Fibroblast of skin of abdomen (primary cell): ENCODE measurements at places on chromosomes 5 and 9.

DNA sequence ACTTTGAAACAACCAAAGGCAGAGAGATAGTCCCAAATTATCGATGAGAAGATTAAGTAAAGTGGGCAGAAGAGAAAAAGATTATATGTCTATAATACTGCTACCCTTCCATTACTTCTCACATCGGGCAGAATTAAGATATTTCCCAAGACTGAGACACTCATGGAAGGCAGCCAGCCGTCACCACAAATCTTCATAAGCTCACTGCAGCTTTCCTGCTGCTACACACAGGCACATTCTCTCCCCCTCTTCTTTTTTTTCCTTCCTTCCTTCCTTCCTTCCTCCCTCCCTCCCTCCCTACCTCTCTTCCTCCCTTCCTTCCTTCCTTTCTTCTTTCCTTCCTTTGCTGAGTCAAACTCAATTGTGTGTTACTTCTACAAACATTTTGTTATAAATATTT, 58.7 kb upstream of the SPATA31C2 start:
- peak; percentile 89 for DNase-seq

GRCh38 chr5:143093452-143094086, 309.9 kb downstream of the NR3C1 start:
- no peak for DNase-seq

GRCh38 chr5:669111-669841, 23.9 kb downstream of the TPPP start:
- no peak for DNase-seq

DNA sequence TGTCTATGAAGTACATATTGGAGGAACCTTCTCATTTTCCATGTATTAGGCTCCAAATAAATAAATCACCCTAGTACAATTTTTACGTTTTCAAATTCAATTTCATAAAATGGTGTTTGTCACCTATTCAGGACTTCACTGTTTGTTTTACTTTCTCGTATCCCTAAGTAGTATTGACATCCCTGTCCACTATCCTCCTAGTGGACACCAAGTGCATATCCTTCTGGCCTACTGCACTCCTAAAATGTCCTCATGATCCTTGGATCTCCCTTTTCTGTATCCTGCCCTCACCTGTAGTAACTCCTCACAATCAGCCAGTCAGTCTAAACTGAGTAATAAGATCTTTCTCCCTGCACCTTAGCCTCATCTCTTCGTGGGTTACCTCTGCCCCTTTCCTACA, 539.9 kb downstream of the DMRTA1 start:
- no peak for DNase-seq

DNA sequence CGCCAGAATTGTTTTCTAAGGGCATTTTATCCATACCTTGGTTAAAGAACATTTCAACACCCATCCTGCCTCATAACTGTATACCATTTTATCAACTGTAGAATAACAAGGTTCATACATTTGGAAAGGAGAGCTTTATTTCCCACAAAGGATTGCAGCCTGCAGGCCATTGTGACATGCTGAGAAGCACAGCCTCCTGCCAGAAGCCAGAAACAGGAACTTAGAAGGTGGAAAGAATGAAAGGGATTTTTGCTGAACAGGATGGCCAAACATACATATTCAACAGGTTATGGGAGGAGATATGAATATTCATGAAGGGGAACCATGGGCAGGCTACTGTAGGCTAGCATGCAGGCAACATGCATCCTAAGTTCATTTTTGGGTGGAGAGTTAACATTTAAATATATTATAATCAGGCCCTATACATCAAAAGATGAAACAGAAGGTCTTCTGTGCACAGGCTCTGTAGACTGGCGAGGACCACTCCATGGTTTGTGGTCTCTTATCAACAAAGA, 59.9 kb upstream of the DIRAS2 start:
- DNase-seq, result no peak

DNA sequence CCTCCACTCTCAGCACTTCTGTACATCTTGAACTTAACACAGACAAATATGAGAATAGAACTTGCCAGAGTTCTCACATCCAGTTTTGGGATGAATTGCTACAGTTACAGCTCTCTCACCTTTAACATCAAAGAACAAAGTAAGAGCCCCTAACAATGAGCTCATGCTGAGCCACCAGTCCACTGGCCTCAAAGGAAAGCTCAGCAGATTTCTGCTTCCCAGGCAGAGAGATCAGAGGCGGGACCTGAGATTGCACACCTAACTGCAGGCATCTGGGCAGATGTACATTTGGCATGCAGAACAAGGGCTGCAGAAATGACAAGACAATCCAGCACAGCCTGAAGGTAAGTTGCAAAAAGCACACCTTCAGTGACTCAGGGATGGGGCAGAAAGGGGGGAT, 300.9 kb downstream of the MRPS30 start:
- no peak for DNase-seq

- no peak for DNase-seq
These were observed 25.8 kb upstream of the C5orf58 start for GRCh38 chr5:170206958-170207357.

DNA sequence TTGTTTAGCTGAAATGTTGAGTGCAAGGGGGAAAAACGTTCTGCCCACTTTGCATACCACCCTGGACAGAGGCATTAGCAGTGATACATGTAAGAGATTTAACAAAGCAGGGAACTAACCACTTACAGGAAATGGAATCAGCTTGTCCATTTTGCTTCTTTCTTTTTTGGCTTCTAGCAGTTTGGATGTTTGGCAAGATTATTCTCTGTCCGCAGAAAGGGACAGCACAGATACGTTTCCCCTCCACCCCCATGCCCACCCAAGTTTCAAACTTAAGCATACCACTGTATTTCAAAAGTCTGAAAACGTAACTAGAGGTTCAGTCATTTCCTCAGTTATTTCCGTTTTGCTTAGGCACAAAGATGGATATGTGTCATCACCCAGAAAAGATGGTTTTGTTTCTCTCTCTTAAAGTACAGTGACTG, 118.4 kb downstream of the GDNF start:
- DNase-seq, result peak; percentile 87

DNA sequence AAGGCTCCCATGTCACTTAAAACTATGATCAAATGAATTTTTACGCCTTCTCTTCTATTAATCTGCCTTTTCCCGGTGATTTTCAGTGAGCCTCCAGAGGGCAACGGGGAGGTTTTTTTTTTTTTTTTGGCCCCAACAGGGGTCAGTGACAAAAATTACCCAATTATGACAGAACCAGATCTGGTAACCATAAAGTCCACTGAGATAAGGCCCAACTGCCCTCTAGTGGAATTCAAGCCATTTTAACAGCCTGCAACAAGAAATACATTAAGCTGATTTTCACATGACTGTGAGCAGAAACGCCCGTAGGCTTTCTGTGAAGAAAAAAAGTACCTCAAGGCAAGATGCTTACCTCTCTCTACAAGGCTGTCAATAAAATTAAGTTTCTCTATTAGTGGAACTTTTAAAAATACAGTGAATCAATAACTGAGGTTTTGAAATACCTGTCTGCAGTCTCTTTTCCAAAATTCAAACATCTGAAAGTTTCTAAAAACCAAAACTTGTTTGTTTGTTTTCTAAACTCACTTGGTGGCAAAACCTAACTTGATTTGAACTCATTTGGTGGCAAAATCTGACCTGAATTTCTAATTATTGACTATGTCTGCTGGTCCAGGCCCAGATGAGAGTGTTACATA, 49.7 kb upstream of the FST start:
- peak; percentile 61 for DNase-seq

DNA sequence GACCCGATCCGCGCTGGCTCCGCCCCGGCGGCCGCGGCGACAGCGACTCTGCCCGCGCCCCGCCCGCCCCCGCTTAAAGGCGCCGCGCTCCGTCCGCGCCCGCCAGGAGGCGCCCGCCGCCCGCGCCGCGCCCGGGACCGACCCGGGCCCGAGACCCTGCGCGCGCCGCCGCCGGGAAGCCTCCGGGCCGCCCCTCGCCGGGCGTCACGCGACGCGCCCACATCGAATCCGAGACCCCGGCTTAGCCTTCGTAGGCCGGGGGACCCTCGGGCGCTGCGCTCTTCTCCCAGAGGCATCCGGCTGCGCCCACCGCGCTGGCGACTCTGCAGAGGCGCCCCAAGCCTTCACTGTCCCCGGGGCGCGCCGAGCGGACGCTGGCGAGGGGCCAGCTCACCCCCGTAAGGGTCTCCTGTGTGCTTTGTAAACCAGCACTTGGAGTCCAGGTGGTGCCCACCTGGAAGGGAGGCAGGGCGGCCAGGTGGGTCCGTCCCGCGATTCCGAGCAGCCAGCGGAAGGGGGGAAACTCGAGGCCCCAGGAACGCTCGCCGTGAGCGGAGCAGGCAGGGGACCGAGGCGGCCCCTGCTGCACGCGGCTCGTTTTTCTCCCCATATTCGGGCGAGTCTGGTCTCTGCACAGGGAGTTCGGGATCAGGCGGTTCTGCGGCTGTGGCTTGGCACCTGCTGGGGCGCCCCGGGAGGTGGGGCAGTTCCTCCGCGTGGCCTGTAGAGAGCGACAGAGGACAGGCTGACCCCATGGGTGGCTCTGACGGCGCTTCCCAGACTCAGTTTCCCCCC, 423 bp upstream of the ABCA2 start:
- DNase-seq, result peak; percentile 34
